ENCODE measurements at places on chromosomes 1 and 21. TPM values are rescaled to one million over a fixed set of nuclear protein-coding genes. Genes with fewer than 3 reads are reported as not detected.

The LCE1D gene
- not detected for total RNA-seq

The SMCP gene
- not detected for total RNA-seq

- DNase-seq, result no peak
These were observed 31.1 kb downstream of the FYB2 start for GRCh38 chr1:56788102-56788501.

DNA sequence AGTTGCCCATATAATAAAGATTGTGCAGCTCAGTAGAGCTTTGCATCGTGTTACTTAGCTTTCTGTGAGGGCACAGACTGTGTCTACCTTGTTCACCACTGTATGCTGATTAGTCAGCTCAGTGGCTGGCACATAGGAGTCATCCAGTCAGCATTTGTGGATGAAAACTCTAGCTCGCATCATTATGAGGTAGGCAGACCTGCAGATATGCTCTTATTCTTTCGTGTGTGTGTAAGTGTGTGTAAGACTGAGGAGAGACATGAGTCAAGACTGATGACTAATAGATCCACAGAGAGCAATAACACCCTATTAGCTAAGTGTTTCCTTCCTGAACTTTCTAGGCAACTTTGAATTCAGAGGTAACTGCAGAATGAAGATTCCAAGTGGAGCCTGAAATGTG, 17.1 kb downstream of the TTF2 start:
- no peak for DNase-seq

DNA sequence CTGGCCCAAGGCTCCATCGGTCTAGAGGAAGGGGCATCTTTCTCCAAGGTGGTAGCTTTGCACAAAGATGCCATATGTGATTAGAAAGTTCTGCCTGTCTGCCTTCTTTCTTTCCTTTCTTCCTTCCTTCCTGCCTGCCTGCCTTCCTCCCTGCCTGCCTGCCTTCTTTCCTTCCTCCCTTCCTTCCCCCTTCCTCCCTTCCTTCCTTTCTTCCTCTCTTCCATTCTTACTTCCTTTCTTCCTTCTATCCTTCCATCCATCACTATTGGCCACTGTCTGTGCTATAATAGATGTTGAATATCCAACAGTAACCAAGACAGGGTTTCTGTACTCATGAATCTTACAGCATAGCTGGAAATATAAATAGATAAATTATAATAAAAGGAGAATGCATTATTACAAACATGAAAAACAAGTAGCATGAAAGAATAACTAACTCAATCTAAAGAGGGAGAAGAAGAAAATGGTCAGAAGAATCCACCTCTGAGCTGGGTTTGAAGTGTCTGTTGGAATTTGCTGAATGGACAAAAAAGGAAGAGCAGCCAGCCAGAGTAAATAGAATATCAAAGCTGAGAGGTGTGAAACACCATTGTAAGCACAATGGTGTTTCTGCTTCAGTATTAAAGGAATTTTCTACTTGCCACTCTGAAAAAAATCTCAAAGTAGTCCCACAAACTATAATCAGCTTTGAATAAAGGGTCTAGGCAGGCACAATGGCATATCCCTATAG, 250.6 kb upstream of the NR5A2 start:
- DNase-seq, result no peak

DNA sequence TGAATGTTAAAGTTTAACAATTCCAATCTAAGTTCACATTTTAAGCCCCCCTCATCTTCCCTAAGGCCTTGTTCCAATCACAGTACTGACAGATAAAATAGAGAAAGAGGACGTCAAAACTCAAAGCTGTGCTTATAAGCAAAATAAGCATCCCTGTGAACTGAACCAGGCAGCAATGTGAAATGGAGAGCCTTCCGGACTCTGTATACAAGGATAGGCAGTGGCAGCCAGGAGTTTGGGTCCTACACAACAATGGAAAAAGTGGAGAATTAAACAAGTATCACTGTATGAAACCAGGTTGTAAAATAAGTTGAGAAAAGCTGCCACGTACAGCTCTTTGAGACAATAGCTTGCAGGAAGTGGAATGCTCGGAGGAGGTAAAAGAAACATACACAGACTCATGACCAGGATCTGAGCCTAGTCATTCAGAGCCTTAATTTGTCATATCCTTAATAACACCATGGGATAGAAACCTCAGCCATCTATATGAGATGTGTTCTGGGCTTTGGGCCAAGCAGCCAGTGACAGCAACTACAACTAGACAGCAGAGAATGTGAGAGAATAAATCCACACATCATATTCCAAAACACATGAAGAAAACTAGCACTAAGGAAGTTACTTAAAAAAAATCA, 55.2 kb upstream of the PALMD start:
- DNase-seq, result no peak
